Caco-2 (cell line): ENCODE measurements at places on chromosomes 4 and X. TPM values are rescaled to one million over a fixed set of nuclear protein-coding genes. Genes with fewer than 3 reads are reported as not detected.

Gene PCSK1N
- total RNA-seq, result 19.5 and 24.1 TPM in 2 replicates

Gene VEGFD
- 0.36 TPM in 1 of 2 replicates, not detected in the other for total RNA-seq

Gene ZNF711
- total RNA-seq, result 11.0 and 12.7 TPM in 2 replicates

Gene CXCL6
- total RNA-seq, result not detected in 2 replicates

Gene ZNF630
- total RNA-seq, result 2.0 and 2.7 TPM in 2 replicates

Gene HS6ST2
- 33.7 and 34.9 TPM in 2 replicates for total RNA-seq

Gene CDKL5
- total RNA-seq, result 23.7 and 27.2 TPM in 2 replicates

Gene RAB41
- total RNA-seq, result not detected in 2 replicates

Gene USP9X
- total RNA-seq, result 71.5 and 73.7 TPM in 2 replicates

Gene SSX2B
- not detected in 2 replicates for total RNA-seq

Gene FGF5
- total RNA-seq, result not detected in 2 replicates

Gene CT83
- total RNA-seq, result not detected in 2 replicates

Gene RNF150
- total RNA-seq, result 0.14 and 0.42 TPM in 2 replicates

Gene CCDC120
- 16.7 and 17.6 TPM in 2 replicates for total RNA-seq

Gene POU4F2
- total RNA-seq, result not detected in 2 replicates

Gene SHROOM4
- total RNA-seq, result 0.09 and 0.12 TPM in 2 replicates

Gene GRID2
- not detected in 2 replicates for total RNA-seq

Gene SRPK3
- total RNA-seq, result not detected in 2 replicates

Gene DCAF12L2
- total RNA-seq, result not detected in 2 replicates

Gene MAGEA4
- total RNA-seq, result not detected in 2 replicates

Gene LRIT3
- 0.34 and 0.35 TPM in 2 replicates for total RNA-seq

Gene HAND2
- total RNA-seq, result not detected in 2 replicates

Gene ERAS
- total RNA-seq, result not detected in 2 replicates

Gene NEK1
- total RNA-seq, result 8.2 and 8.7 TPM in 2 replicates

Gene FREM3
- not detected in 2 replicates for total RNA-seq

Gene CYLC1
- not detected in 2 replicates for total RNA-seq

Gene CLNK
- not detected in 2 replicates for total RNA-seq

Gene CDX4
- total RNA-seq, result not detected in 2 replicates

Gene VSIG1
- not detected in 2 replicates for total RNA-seq

Gene SSX3
- total RNA-seq, result not detected in 2 replicates

Gene PPEF1
- 0.54 and 1.5 TPM in 2 replicates for total RNA-seq

Gene MMRN1
- not detected in 2 replicates for total RNA-seq

Gene JCHAIN
- total RNA-seq, result not detected in 2 replicates

Gene WDR17
- 0.16 and 0.52 TPM in 2 replicates for total RNA-seq

Gene RTL5
- total RNA-seq, result 2.2 and 2.5 TPM in 2 replicates

Gene MAGEB5
- not detected in 2 replicates for total RNA-seq

Gene ANKRD50
- 7.0 and 7.7 TPM in 2 replicates for total RNA-seq

Gene AMER1
- total RNA-seq, result 11.0 and 11.8 TPM in 2 replicates

Gene BCORL1
- total RNA-seq, result 19.8 and 21.1 TPM in 2 replicates
